Activated CD4-positive, alpha-beta T cell treated with anti-CD3 and anti-CD28 coated beads for 24 hours (primary cell): ENCODE measurements at places on chromosomes 5 and 9.

- no peak for DNase-seq
Measured at GRCh38 chr5:5005353-5005752, 134.8 kb upstream of the ADAMTS16 start.

DNA sequence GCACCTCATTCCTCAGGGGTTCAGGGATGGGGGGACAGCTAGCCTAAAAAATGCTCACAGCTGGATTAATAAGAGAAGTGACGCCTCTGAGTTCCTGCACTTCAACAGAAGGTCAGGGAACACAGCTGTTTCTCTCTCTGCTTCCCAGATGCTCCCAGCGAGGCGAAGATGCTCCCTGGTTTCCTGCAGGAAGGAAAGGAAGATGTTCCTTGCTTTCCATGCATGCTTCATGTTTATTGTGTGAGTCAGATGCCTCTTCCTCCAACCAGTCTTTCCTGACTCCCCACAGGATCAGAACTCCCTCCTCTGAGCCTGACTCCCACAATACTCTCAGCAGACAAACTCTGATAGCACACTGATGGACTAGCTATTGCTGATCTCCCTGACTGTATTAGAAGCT, 71.9 kb downstream of the MFAP3 start:
- DNase-seq: no peak

- DNase-seq: no peak
Measured at GRCh38 chr5:168740092-168740800, 161.1 kb upstream of the PANK3 start.

- no peak for DNase-seq
Measured at GRCh38 chr9:104970271-104970987, 42.5 kb upstream of the ABCA1 start.
